ENCODE measurements at places on chromosomes 2 and 18.

GRCh38 chr2:28579606-28580005, 83.7 kb downstream of the PLB1 start:
- DNase-seq: no peak

- DNase-seq: no peak
Observed at GRCh38 chr2:231699006-231699405, 9.3 kb upstream of the PTMA start.

DNA sequence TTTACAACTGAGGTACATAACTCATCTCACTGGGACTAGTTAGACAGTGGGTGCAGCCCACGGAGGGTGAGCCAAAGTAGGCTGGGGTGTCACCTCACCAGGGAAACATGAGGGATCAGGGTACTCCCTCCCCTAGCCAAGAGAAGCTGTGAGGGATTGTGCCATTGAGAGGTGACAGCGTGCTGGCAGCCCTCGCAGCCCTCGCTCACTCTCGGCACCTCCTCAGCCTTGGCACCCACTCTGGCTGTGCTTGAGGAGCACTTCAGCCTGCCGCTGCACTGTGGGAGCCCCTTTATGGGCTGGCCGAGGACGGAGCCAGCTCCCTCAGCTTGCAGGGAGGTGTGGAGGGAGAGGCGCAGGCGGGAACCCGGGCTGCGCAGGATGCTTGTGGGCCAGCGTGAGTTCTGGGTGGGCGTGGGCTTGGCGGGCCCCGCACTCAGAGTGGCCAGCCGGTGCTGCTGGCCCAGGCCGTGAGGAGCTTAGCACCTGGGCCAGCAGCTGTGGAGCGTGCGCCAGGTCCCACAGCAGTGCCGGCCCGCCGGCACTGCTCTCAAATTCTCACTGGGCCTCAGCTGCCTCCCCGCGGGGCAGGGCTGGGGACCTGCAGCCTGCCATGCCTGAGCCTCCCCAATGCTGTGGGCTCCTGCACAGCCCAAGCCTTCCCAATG, 44.5 kb upstream of the FAM110C start:
- DNase-seq: no peak

- no peak for DNase-seq
Observed at GRCh38 chr18:48397021-48397420, 12.2 kb downstream of the ZBTB7C start.

GRCh38 chr2:1295740-1296139, 117.5 kb upstream of the TPO start:
- no peak for DNase-seq

DNA sequence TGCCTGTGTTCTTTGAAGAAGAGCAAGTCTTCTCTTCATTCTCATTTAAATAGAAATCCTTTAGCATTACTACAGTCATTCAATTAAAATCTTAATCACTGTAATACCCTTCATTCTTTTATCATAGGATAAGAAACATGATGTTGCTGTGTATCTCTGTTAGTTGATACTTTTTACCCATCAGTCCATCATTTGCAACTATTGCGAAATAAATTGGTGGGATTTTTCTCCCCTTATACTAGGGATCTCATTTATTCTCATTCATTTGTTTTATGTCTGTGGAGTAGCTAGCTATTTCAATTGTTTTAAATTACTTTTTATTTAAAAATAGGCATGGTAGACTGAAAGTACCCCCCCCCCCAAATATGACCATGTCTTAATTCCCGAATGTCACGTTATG, 235.3 kb downstream of the KIAA1328 start:
- no peak for DNase-seq

DNA sequence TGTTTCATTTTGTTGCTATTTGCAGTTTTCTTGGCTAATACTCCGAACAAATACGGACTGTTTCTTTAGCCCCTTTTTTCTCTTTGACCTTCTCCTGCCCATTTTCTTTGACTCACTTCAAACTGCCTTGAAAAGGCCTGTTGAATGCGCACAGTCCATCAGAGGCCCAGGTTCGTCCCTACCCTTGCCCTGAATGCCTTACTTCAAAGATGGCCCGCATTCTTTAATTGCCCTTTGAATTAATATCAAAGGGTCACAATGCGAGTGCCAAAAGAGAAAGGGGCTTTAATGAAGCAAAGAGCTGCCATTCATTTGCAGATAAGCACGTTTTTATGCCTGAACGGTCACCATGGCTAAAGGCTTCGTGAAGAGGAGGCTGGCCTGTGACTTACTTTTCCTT, 29.7 kb downstream of the PAX3 start:
- DNase-seq: no peak

- no peak for DNase-seq
Observed at GRCh38 chr2:11045294-11045693, 110.0 kb upstream of the SLC66A3 start.

- no peak for DNase-seq
Observed at GRCh38 chr2:73133566-73134197, 20.9 kb upstream of the RAB11FIP5 start.

- no peak for DNase-seq
Observed at GRCh38 chr2:190465060-190465459, 56.9 kb downstream of the MFSD6 start.

DNA sequence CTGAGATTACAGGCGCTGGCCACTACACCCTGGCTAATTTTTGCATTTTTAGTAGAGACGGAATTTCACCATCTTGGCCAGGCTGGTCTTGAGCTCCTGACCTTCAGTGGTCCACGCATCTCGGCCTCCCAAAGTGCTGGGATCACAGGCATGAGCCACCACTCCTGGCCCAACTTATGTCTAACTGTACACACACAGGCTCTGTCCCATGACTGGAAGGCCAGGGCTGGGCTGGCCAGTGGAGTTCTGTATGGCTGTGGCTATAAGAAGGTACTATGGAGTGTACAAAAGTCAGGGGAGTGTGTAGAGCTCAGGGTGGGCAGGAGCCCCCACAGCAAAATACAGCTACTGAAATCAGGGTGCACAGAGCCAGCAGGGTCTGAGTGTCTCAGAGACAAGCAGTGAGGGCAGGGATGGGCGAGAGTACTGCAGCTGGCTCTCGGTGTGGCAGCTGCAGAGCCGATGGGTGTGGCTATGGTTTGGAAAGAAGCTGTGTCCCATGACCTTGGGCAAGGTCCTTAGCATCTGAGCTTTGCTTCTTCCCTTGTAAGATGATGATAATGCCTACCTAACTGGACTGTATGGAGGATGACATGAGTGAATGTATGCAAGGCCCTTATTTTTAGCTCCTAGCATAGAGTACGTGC, 10.4 kb upstream of the MSGN1 start:
- DNase-seq: no peak

GRCh38 chr2:17573085-17573803, 32.7 kb downstream of the VSNL1 start:
- peak; percentile 47 for DNase-seq

DNA sequence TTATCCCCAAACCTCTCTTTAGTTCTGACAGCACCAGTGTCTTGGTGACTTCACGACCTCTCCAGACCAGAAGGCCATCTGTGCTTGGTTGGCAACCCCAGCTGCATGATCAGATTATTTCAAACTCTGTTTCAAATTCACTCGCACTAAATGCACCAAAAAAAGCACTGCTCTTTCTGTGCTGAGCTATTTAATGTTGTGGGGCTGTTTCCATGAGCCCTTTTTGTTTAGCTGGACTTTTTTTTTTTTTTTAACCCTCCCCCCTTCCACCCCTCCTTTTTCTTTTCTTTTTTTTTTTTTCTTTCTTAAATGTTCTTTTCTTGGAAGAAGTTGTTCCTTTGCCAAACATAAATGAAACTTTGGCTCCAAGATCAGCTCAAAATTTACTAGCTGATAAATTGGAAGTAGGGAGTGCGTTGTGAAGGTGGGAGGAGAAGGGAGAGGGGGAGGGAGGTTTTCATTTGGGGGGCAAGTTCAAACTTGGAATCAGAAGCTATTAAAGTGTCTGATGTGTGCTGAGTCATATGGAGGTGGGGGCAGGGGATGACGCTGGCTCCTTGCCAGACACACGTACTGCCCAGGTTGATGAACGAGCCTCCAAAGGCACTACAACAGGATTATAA, 543.0 kb upstream of the TNP1 start:
- no peak for DNase-seq

DNA sequence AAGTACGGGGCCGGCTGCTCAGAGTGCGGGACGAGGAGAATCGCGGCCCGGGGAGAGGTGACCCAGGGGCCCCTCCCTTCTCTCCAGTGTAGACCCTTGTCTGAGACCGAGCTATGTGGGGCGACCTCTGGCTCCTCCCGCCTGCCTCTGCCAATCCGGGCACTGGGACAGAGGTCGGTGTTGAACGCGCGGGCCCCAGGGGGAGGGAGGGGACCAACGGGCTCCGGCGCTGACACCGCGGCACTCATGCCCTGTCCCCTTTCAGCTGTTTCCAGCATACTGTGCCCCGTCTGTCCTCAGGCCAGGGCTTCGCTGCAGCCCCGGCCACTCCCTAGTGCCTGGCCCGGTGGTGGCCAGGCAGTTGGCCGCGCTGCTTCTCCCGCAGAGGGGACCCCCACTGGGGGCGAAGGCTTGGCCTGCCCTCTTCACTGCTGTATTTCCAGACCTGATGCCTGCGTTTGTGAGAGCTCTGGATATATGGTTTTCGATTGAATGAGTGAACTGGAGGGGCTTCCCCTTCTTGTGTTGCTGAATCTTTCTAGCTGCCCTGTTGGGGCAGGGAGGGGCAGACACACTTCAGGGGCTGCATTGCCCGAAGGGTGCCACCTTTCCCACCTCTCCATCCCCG, 809 bp downstream of the DBI start:
- DNase-seq: peak; percentile 12

DNA sequence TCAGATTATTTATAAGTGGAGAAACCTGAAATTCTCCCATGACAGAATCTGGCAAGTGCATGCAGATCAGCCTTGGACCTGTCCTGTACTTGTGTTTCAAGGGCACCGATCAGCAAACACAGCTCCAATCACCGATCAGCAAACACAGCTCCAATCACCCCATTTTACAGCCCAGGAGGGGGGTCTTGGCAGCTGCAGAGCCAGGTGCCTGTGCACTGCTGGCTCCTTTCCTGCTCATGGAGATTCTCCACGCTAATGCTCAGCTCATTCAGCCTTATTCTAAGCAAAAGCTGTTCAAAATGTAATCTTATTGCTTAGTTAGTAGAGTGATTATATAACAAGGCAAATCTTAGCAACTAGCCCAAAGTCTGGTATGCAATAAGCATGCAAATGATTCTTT, 623.1 kb upstream of the HS6ST1 start:
- no peak for DNase-seq

GRCh38 chr2:239252801-239253200, 148.0 kb downstream of the HDAC4 start:
- no peak for DNase-seq

DNA sequence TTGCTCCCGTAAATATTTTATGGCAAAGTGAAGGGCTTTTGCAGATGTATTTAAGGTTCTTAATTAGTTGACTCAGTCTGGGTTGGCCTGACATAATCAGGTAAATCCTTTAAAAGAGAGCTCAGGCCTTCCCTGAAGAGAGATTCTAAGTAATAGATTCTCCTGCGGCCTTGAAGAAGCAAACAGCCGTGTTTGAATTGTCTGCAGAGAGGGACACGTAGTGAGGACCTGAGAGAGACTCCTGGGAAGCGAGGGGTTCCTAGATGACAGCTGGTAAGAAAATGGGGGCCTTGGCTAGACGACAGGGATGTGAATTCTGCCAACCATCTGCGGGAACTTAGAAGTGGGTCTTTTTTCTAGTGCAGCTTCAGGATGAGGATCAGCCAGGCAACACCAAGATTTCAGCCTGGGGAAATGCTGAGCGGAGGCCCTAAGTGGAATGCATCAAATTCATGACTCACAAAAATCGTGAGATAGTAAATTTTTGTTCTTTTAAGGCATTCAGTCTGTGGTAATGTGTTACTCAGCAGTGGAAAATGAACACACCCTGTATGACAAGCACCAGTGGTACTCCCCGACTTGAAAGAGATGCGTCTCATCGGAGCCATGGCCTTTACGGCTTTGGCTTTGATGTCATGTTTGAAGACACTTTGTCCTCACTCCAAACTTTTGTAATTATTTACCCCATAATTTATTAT, 62.1 kb upstream of the SMIM21 start:
- peak; percentile 95 for DNase-seq

- DNase-seq: no peak
Observed at GRCh38 chr2:106267997-106268396, 73.9 kb upstream of the UXS1 start.

- no peak for DNase-seq
Observed at GRCh38 chr2:240613781-240614180, 11.5 kb upstream of the GPR35 start.

GRCh38 chr2:135745545-135745944, 3.9 kb downstream of the UBXN4 start:
- peak; percentile 82 for DNase-seq

DNA sequence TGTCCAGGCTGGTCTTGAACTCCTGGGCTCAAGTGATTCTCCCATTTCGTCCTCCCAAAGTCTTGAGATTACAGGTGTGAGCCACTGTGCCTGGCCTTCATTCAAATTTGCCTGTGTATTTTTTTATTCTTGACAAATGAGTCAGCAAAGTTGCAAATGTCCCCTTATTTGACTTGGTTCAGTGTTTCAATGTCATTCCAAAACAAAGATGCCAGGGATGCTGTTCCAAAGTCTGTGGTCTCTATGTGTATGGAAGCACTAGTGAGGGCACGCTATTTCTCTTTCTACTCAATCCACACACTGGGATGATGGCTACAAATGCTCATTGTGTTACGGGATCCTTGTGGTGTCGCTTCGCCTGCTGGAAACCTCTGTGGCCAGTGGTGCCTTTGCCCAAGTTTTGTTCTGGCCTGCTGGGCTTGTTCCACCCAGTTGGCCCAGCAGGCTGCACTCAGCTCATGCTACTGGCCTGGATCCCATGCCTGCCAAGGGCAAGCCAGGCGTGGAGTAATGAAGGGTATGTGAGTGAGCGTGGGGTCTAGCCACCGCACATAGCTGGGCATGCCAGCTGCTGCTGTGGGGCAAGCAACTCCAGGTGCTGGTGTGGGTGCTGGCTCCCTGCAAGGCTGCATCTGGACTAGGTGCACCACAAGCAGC, 35.6 kb downstream of the FBXO48 start:
- DNase-seq: no peak

GRCh38 chr2:105391058-105391627, 7.7 kb downstream of the FHL2 start:
- DNase-seq: peak; percentile 82

DNA sequence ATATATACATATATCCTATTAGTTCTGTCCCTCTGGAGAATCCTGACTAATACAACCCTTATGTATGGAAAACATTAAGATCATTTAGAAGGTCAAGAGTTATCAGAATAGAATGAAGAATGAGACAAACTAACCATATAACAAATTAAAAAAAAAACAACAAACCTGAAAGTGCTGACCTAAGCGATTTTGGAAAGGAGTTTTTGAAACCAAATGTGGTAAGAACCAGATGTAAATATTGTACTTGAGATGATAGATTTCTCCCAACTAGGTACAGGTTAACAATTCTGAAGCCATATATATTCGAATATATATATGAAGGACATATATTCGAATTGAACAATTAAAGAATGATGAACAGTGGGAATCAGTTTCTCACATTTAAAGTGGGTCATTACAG, 917.8 kb upstream of the SLC39A10 start:
- no peak for DNase-seq
